ENCODE measurements at places on chromosomes 4 and X.

- H3K27ac ChIP-seq, result peak overlapping the region; percentile 35
- no peak for DNase-seq
- H3K27me3 ChIP-seq, result no peaks in the 10 kb centered on the region
- no peak overlapping the region for H3K4me3 ChIP-seq
- peaks cover 15% of the 10 kb centered on the region for H3K36me3 ChIP-seq
- peaks cover 13% of the 10 kb centered on the region for H3K4me1 ChIP-seq
These were observed 26.5 kb downstream of the SEC31A start for GRCh38 chr4:82864336-82864979.

DNA sequence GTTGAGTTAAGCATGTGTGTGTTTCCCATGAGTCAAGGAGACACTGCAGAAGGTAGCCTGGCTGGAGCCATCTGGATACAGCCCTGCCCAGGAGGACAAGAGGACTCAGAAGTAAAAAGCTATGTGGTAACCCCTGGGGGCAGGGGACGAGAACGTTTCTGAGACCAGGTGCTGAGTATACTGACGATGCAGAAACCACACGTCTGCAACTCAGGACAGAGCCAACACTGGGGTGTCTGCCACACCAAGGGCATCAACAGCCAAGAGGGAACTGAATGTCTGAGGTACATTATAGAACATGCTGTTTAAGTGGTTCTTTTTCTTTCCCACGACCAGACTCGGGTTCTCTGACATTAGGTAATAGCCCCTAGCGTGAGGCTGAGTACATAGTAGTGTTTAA is 94.1 kb upstream of the GPR34 start:
- H3K27me3 ChIP-seq, result no peaks in the 10 kb centered on the region
- H3K36me3 ChIP-seq, result no peaks in the 10 kb centered on the region
- peak overlapping the region; percentile 43 for H3K27ac ChIP-seq
- H3K4me1 ChIP-seq, result peaks cover 33% of the 10 kb centered on the region

DNA sequence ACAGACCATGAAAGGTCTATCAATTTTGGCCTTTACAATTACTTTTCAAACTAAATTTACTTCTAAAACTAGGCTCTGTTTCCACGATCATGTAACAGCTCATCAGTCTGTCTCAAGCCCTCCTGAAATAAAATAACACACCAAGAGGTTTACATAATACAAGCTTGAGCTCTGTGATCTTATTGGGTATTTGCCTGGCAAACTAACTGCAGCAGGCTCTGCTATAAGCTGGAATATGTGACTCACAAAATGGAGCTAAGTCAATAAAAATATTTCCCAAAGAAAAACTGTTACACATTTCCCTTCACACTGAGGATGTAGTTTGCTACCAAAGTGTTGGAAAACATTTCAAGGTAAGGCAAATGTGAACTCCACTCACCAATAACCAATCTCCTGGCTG is 94.7 kb upstream of the GPM6B start:
- no peaks in the 10 kb centered on the region for H3K36me3 ChIP-seq
- H3K27ac ChIP-seq, result peak overlapping the region; percentile 47
- H3K4me3 ChIP-seq, result no peak overlapping the region
- peaks cover 16% of the 10 kb centered on the region for H3K4me1 ChIP-seq
- no peaks in the 10 kb centered on the region for H3K27me3 ChIP-seq

DNA sequence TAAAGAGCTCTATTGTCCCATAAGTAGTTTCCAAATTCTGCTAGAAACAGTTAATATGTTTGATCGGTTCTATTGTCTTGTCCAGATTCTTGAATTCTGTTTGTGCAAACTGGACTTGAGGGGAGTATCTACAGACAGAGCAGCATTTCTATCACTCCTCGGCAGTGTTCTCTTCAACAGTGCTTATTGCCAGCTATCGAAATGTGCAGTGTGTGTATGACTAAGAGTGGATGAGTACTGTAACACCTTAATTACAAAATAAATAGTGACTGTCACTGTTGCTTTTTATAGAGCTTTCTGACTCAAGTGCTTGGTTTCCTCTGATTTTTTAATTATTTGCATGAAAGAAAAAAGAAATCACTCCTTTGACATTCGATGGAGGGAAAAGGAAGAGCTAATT is 274.6 kb downstream of the RPA4 start:
- H3K27ac ChIP-seq, result no peak overlapping the region
- no peaks in the 10 kb centered on the region for H3K4me1 ChIP-seq
- H3K27me3 ChIP-seq, result no peaks in the 10 kb centered on the region
- DNase-seq, result no peak

Data from thoracic aorta (tissue), 2 donors.